ENCODE measurements at places on chromosomes 5 and 9.

- H3K27ac ChIP-seq: no peak overlapping the region
- H3K4me1 ChIP-seq: peaks cover 9% of the 10 kb centered on the region
- no peak overlapping the region for H3K4me3 ChIP-seq
- no peaks in the 10 kb centered on the region for H3K27me3 ChIP-seq
Measured at GRCh38 chr5:173771725-173772383, 116.3 kb upstream of the CPEB4 start.

- no peaks in the 10 kb centered on the region for H3K27me3 ChIP-seq
- no peak for DNase-seq
- no peaks in the 10 kb centered on the region for H3K4me1 ChIP-seq
- H3K36me3 ChIP-seq: peaks cover 12% of the 10 kb centered on the region
Measured at GRCh38 chr9:89397471-89397870, 79.2 kb downstream of the SECISBP2 start.

- H3K36me3 ChIP-seq: no peaks in the 10 kb centered on the region
- no peak overlapping the region for H3K4me3 ChIP-seq
- no peaks in the 10 kb centered on the region for H3K4me1 ChIP-seq
- no peak overlapping the region for H3K27ac ChIP-seq
Measured at GRCh38 chr5:2399096-2399495, 352.4 kb downstream of the IRX2 start.

DNA sequence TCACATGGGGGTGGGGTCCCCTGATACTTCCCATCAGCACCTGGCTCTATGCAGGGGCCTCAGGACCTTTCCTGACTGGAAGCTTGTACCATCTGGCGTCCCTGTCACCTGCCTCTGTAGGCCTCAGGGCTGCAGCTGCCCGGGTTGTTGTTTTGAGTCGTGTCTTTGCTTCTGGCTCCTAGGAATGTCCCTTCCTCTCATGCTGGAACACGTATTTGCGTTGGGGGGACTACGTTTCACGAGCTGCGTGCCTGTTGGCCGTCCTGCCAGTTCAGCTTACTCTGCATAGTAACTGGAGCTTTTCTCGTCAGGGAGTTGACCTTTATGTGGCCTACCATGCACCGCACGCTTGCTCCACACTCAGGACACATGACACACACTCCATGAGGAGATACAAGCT, 54.9 kb upstream of the IRX4 start:
- no peak overlapping the region for H3K4me3 ChIP-seq
- DNase-seq: no peak
- no peak overlapping the region for H3K27ac ChIP-seq
- peaks cover 7% of the 10 kb centered on the region for H3K27me3 ChIP-seq
- H3K36me3 ChIP-seq: no peaks in the 10 kb centered on the region

GRCh38 chr5:172854451-172854871, 20.4 kb downstream of the ERGIC1 start:
- no peak for DNase-seq
- no peak overlapping the region for H3K4me3 ChIP-seq
- no peak overlapping the region for H3K27ac ChIP-seq
- peaks cover 7% of the 10 kb centered on the region for H3K4me1 ChIP-seq
- no peaks in the 10 kb centered on the region for H3K36me3 ChIP-seq

DNA sequence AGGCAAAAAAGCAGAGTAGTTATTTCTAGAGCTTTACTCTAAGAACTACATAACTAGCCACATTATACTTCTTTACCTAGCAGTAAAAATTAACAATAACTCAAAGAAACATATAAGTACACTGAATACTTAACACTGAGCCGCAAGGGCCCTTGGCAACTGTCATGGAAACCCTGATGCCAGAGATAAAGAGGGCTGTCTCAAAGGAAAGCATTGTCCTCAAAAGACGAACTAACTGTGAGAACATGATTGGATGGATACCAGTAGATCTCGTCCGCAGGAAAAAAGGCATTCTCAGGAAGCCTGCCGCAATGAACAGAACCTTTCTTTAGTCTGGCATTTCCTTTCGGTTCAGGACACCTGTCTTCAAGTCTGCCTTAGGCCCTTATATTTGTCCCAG, 379.0 kb upstream of the SLC30A5 start:
- H3K4me1 ChIP-seq: no peaks in the 10 kb centered on the region
- no peaks in the 10 kb centered on the region for H3K36me3 ChIP-seq
- no peaks in the 10 kb centered on the region for H3K27me3 ChIP-seq

DNA sequence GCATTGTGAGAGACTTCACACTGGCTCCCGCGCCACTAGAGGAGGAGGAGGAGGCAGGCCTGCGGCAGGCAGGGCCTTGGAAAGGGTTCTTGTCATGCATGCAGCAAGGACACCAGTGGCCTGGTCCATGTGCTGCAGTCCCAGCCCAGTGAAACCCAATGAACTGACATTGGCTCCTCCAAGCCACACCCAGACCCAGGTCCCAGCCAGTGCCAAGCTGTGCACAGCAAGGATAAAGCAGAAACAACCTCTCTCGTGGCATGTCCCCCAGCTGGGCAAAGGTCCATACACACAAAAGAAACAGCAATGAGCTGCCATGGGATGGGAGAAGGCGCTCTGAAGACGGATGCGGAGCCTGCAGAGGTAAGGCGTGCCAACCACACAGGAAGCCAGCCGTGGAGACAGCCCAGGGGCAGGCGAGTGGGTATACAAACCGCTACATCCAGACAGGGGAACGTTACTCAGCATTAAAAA, 89.2 kb downstream of the SEMA4D start:
- H3K4me3 ChIP-seq: no peak overlapping the region
- H3K27ac ChIP-seq: no peak overlapping the region
- peaks cover 28% of the 10 kb centered on the region for H3K4me1 ChIP-seq
- H3K36me3 ChIP-seq: no peaks in the 10 kb centered on the region

- H3K36me3 ChIP-seq: no peaks in the 10 kb centered on the region
- H3K27ac ChIP-seq: no peak overlapping the region
- H3K4me3 ChIP-seq: no peak overlapping the region
- DNase-seq: no peak
Measured at GRCh38 chr5:159465604-159466003, 135.3 kb upstream of the IL12B start.

GRCh38 chr9:76044266-76044819, 153.9 kb downstream of the PCSK5 start:
- peak overlapping the region; percentile 86 for H3K27ac ChIP-seq
- H3K4me1 ChIP-seq: peaks cover 13% of the 10 kb centered on the region
- no peaks in the 10 kb centered on the region for H3K36me3 ChIP-seq
- no peak for DNase-seq
- H3K4me3 ChIP-seq: no peak overlapping the region

DNA sequence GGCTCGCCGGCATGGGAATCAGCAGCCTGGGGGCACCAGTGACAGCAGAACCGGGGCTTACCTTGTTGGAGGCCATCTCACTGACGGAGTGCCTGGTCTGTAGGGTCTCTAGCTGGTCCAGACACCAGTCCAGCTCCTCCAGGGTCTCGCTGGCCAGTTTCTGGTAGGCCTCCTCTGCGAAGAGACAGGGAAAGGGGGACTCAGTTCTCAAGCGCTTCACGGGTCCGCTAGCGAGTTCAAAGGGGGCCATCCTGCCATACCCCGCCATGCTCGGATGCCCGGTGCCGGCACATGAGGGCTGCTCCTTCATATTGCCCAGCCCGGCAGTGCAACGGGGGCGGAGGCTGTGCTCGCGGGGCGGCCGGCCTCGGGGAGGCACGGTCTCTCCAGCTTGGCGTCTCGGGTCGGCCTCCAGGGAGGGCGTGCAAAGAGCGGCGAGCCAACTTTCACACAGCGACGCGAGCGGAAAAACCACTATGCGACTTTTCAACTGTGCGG, 456.0 kb downstream of the RAB3C start:
- no peaks in the 10 kb centered on the region for H3K36me3 ChIP-seq
- peak; percentile 43 for DNase-seq
- H3K4me1 ChIP-seq: peaks cover 8% of the 10 kb centered on the region
- peak overlapping the region; percentile 91 for H3K4me3 ChIP-seq
- peaks cover 48% of the 10 kb centered on the region for H3K27me3 ChIP-seq
- no peak overlapping the region for H3K27ac ChIP-seq

- peaks cover 17% of the 10 kb centered on the region for H3K4me1 ChIP-seq
- peaks cover 42% of the 10 kb centered on the region for H3K36me3 ChIP-seq
- no peaks in the 10 kb centered on the region for H3K27me3 ChIP-seq
- DNase-seq: peak; percentile 36
- H3K27ac ChIP-seq: peak overlapping the region; percentile 87
- H3K4me3 ChIP-seq: peak overlapping the region; percentile 96
Measured at GRCh38 chr9:125240649-125240999, 519 bp downstream of the HSPA5 start.

DNA sequence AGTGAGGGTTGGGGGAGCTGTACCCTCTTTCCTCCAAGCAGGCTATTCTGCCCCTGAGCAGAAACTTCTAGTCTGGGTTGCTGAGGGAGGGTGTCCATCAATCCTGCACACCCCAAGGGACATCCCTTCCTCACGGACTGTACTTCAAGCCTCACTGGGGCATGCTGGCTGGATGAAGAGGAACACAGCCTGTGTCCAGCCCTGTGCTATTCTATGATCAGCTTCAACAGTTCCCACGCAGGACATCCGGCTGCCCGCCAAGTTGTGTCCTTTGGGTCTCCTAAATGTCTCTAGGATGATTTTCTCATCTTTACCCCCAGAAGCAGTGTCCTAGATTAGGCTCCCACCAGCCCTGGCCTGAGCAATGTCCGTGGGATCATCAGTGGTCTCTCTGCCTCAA, 68.1 kb downstream of the CRB2 start:
- no peaks in the 10 kb centered on the region for H3K36me3 ChIP-seq
- no peak overlapping the region for H3K4me3 ChIP-seq
- H3K4me1 ChIP-seq: peaks cover 28% of the 10 kb centered on the region
- no peak overlapping the region for H3K27ac ChIP-seq
